Naive thymus-derived CD8-positive, alpha-beta T cell (primary cell): ENCODE measurements at places on chromosomes 12 and 14.

DNA sequence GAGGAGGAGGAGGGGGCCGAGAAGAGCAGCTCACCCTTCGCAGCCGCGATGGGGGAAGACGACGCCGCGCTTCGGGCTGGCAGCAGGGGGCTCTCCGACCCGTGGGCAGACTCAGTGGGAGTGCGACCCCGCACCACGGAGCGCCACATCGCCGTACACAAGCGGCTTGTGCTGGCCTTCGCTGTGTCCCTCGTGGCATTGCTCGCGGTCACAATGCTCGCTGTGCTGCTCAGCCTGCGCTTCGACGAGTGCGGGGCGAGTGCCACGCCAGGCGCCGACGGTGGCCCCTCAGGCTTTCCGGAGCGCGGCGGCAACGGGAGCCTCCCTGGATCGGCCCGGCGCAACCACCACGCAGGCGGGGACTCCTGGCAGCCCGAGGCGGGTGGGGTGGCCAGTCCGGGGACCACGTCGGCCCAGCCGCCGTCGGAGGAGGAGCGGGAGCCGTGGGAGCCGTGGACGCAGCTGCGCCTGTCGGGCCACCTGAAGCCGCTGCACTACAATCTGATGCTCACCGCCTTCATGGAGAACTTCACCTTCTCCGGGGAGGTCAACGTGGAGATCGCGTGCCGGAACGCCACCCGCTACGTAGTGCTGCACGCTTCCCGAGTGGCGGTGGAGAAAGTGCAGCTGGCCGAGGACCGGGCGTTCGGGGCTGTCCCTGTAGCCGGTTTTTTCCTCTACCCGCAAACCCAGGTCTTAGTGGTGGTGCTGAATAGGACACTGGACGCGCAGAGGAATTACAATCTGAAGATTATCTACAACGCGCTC lies 745 bp downstream of the TRHDE start:
- no peak for DNase-seq

GRCh38 chr12:121776190-121777098 lies 17.0 kb downstream of the RHOF start:
- peak; percentile 92 for DNase-seq

- no peak for DNase-seq
Observed at GRCh38 chr12:46382408-46382963, 9.9 kb upstream of the SLC38A2 start.

DNA sequence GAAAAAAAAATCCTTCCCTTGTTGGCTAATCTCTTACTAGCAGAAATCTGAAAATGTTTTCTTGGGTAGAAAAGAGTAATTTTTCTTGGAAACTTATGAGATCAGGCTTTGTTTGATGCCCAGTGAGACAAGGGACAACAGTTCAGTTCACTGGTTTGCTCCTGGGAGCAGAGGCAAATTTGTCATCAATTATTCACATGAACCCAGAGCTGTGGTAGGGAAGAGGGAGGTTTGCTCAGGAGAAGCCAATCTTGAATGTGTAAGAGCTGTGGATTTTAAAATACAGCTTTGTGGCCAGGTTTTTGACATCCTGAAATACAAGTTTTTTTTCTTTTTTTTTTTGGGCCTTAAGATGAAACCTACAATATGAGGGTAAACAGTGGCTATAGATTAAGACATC lies 426.6 kb downstream of the ATP23 start:
- DNase-seq, result no peak

DNA sequence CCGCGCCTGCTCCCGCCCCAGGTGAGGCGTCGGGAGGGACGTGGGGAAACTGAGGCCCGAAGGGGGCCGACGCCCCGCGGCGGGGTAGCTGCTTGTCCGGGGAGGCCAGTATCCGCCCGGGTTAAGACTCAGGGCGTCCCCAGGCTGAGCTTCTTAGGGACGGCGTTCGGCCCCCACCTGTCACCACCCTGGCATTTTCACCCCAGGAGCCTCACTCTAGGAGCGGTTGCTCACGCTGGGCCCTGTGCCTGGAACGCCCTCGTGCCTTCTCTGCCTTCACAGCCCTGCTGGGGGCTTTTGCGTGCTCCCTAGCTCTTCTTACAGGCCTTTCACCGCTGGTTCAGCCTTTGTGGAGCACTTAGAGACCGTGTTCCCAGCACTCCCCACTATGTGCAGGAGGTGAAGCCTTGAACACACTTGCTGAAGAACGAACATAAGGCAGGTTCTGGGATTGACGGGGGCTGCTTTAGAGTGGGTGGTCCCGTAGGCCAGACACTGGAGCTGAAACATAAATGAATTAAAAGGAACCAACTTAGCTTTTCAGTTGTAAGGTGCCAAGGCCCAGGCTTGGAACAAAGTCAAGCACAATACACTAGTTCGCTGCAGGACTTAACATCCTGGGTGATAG lies 601 bp downstream of the ZNF839 start:
- peak; percentile 38 for DNase-seq

- no peak for DNase-seq
Observed at GRCh38 chr12:16323638-16324037, 23.8 kb upstream of the MGST1 start.

GRCh38 chr12:9813821-9814798 lies 13.2 kb upstream of the KLRF1 start:
- peak; percentile 90 for DNase-seq

DNA sequence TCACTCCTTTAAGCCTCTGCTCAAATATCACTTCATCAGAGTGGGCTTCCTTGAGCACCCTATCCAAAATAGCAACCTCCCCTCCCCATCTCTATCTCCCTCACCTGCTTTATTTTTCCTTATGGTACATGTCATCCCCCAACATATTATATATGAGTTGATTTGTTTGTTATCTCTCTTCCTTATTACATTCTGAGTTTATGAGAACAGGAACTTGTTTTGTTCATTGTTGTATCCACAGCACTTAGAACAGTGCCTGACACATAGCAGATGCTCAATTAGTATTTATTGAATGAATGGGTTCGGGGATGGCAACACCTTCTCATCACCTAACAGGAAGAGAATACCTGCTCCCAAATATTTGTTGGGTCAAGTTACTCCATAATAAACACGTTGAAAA lies 24.6 kb upstream of the SMOC1 start:
- DNase-seq, result no peak

GRCh38 chr12:121711361-121712189 lies 977 bp upstream of the TMEM120B start:
- DNase-seq, result no peak

DNA sequence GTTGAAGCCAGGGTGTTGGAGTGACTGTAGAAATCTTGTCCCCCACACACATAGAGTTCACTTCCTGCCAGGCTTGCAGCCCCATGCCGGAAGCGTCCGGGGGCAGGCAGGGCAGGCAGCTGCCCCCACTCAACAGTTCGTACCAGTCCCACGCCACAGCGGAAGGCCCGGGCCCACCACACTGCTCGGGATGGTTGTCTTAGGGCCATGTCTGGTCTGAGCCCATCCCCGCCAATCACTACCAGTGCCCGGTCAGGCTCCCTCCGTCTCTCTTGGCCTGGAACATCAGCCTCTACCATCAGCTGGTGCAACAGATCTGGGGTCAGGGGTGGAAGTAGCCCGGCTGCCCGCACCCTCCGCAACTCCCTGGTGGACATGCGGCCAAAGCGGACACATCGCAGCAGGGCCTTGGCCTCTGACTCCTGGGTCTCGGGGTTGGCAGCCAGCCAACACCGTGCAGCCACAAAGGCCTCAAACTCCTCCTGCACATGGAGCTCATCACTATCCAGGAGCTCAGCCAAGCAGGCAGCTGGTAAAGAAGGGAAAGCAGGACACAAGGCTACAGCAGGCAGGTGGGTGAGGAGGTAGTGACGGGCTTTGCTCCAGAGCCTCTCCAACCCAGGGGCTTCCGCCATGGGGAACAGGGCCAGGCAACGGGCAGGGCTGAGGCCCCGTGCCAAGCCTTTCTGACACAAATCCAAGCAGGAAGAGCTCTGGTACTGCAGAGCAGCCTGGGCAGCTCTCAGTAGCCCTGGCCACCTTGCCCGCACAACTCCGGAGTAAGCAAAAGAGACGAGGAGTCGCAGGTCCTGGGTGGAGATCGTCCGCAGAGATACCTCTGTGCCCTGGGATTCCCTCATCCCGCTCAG lies 5.9 kb downstream of the KLHL33 start:
- peak; percentile 53 for DNase-seq
